Thymus (tissue), 14 donors: ENCODE measurements at places on chromosomes 6 and 20. TPM values are rescaled to one million over a fixed set of nuclear protein-coding genes. Genes with fewer than 3 reads are reported as not detected.

The TMC2 gene
- not detected for total RNA-seq

The HSPA12B gene
- total RNA-seq = 1.5 TPM

The ZBTB9 gene
- total RNA-seq = 5.7 TPM

The CSTF1 gene
- total RNA-seq = 35.0 TPM

The OPRL1 gene
- total RNA-seq = 1.4 TPM

The RAET1L gene
- total RNA-seq = 0.28 TPM

The TMEM217 gene
- 2.4 TPM for total RNA-seq

The PRSS35 gene
- total RNA-seq = 1.7 TPM

The RFX6 gene
- not detected for total RNA-seq

The ZNF343 gene
- 5.2 TPM for total RNA-seq

The EYA2 gene
- 11.1 TPM for total RNA-seq

The TSPO2 gene
- 0.38 TPM for total RNA-seq

The RIMS1 gene
- 0.14 TPM for total RNA-seq

The RGS17 gene
- 2.4 TPM for total RNA-seq

The SLC22A16 gene
- total RNA-seq = 1.9 TPM

The TPD52L1 gene
- 6.3 TPM for total RNA-seq

The EPPIN gene
- not detected for total RNA-seq

The CCN6 gene
- total RNA-seq = not detected

The HCRTR2 gene
- total RNA-seq = 0.09 TPM

The DPPA5 gene
- 0.09 TPM for total RNA-seq

The CDKN1A gene
- 13.1 TPM for total RNA-seq

The SDHAF4 gene
- total RNA-seq = 16.3 TPM

The PSORS1C1 gene
- total RNA-seq = 0.14 TPM

The ADGRF5 gene
- total RNA-seq = 4.2 TPM
